Thymus (tissue), 14 donors: ENCODE measurements at places on chromosomes 13 and 19.

- DNase-seq = no peak
Measured at GRCh38 chr13:30111810-30112209, 195.5 kb downstream of the KATNAL1 start.

GRCh38 chr13:78636495-78636894 is 22.5 kb downstream of the OBI1 start:
- DNase-seq = no peak

DNA sequence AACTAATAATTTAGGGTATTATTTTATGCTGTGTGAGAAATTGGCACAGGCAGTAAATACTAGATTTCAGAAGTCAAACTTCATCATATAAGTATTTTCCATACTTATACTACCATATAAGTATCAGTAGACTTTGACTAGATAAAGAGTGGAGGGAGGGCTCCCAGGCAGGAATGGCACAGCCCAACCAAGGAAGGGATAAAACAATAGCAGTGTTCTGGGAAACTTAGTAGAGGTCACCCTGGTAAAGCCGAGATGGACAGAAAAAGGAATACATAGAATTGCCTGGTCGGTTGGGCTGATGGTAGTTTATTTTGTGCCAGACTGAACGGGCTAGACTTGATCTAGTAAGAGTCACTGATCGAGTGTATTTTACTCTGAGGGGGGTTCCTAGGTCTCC is 19.6 kb upstream of the KCTD4 start:
- no peak for DNase-seq

DNA sequence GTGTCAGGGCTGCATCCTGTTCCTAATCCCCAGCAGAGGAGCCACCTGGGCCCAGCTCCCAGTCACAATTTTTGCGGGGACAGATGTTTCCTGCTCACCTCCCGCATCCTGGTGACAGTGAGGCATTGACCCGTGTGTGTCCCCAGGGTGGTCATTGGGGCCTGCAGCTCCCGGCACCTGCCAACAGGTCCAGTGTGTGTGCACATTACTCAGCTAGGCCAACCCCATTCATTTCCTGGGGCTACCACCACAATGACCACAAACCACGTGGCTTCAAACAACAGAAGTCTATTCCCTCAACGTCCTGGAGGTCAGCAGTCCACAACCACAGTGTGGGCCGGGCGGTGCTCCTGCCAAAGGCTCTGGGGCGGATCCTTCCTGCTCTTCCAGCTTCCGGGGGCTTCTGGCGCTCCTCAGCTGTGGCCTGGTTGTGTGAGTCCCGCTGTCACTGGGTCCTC is 11.9 kb upstream of the F2RL3 start:
- DNase-seq = no peak

- DNase-seq = no peak
Measured at GRCh38 chr19:47805313-47805712, 962 bp upstream of the TPRX1 start.

GRCh38 chr13:28423010-28423409 is 71.9 kb downstream of the FLT1 start:
- DNase-seq = no peak

GRCh38 chr13:98981369-98982080 is 3.7 kb upstream of the DOCK9 start:
- no peak for DNase-seq

DNA sequence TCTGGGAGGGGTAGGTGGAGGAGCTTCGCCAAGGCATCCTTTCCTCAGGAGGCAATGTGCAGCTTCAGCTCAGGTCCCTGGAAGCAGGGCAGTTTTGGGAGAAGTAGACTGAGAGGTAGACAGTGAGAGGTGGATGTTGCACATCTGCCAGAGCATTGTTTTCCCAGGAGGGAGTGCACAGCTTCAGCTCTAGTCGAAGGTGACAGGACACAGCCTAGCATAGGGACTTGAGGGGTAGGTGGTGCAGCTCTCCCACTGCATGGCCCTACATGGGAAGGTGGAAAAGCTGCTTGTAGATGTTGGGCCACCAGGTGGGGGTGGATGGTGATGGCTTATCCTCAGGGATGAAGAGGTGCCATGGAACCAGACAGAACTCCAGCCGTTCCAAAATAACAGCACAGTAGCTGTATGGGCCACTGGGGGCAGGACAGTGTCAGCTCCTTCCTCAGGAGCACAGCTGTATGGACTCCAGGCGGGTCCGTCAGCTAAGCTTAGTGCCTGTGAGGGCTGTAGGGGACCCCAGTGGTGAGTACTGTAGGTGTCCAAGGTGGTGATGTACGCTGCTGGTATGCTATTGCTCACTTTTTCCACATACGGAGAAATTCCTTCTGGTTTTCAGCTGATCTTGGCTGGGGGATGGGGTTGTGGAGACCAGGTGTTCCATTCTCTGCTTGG is 17.4 kb upstream of the ZNF543 start:
- DNase-seq = no peak

GRCh38 chr13:79405501-79405830 is 589 bp downstream of the RBM26 start:
- peak; percentile 62 for DNase-seq

DNA sequence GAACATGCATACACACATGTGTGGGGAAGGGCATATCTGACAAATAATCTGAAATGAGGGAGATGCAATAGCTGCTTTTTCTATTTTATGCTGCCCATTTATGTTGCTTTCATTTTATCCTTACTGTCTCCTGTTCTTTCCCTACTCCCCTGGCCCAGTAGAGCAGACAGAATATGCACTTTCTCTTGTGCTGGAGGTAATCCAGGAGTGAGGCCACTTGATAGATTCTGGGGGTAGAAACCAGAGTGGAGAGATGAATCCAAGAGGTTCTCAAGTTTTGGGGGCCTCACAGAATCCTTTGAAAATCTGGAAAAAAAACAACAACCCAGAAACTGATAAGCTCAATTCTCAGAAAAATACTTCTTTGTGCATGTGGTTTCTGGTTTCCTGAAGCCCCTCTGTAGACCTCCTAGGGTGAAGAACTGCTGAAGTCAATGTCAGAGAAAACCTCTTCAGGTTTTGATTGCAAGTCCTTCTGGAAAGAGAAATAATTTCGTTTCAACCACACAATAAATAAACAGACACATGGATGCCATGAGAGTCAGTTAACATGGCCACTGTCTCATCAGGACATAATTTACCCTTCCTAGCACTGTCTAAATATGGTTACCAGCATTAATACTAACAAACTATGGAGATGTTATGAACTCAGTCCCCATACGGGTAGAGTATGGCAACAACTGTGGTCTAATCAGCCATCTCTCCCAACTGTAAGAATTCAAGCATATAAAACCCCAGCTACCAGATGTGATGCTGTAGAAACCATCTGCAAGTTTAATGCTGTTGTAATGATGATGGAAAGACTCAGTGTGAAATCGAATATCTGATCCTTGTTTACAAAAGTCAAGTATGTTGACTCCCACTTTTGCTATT is 355.6 kb downstream of the SLC7A1 start:
- DNase-seq = peak; percentile 4

DNA sequence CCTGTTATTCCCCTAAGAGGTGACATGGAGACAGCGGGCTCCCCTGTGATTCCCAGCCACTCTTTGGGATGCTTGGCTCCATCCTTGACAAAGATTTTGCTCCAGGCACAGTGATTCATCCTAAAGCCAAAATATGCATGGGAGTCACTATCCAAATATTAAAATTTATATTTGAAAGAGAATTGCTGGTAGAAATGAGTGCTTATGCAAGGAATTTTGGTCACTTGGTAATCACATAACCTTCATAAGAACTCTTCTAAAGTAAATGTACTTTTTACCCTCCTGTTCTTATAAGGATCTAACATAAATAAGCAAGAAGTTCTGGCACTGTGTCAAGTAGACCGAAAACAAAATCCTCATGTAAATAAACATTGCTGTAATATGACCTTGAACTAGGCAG is 385.8 kb downstream of the ITGBL1 start:
- no peak for DNase-seq

- DNase-seq = no peak
Measured at GRCh38 chr19:50465986-50466705, 10.2 kb upstream of the EMC10 start.

GRCh38 chr13:94121686-94122085 is 357.8 kb downstream of the DCT start:
- DNase-seq = no peak

DNA sequence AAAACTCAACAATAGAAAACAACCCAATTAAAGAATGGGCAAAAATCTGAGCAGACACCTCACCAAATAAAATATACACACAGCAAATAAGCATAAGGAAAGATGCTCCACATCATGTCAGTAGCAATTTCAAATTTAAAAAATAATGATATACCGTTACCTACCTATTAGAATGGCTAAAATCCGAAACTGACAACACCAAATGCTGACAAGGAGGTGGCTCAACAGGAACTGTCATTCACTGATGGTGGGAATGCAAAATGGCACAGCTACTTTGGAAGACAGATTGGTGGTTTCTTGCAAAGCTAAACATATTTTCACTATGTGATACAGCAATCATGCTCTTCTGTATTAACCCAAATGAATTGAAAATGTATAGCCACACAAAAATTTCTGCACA is 9.1 kb downstream of the CYP2A13 start:
- DNase-seq = no peak
